ENCODE measurements at places on chromosomes 12 and 14.

GRCh38 chr12:1644534-1645438 lies 15.8 kb downstream of the WNT5B start:
- DNase-seq, result no peak

DNA sequence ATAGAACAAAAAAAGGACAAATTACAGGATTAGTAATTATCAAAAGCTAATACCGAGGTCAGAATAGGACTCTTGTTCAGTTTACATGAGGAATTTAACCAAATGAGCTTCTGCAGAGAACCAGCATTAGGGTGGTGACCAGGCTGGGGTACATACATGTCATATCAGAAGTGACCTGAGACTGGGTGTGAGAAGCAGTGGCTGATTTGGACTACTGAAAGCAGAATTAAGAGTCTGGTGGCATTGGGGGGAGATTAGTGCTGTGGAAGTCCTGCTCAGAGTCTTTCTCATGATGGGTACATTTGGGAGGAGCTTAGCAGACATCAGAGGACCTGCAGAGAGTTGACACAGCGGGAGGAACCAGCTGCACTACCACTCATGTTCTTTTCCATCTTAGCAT lies 21.7 kb downstream of the TRAF3 start:
- DNase-seq, result no peak

DNA sequence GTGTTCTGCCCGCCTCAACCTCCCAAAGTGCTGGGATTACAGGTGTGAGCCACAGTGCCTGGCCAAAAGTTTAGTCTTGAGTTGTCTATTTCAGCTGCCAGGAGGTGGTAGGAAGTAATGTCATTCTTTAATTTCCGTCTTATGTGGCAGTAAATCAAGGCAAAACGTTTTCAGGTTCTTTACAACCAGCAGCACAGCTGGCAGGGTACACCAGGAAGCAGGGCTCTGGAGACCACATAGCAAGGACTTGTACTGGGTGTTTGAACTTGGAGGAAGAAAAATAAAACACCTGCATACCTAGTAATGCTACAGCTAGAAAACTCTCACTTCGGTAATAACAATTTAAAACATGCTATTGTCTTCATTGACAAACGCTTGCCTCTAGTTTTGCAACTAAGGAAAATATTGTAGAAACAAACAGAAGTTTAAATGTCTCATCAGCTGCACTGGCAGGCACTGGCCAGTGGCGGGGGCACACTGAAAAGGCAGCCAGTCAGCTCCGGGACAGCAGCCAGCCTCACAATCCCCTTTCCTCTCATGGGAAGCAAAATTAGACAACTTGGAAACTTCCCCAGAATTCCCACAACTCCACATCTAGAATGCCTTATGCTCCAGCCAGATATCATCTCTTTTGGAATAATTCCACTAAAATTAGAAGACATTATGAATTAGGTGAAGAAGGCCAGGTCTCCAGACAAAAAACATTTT lies 72.2 kb downstream of the CLIP1 start:
- DNase-seq, result no peak

DNA sequence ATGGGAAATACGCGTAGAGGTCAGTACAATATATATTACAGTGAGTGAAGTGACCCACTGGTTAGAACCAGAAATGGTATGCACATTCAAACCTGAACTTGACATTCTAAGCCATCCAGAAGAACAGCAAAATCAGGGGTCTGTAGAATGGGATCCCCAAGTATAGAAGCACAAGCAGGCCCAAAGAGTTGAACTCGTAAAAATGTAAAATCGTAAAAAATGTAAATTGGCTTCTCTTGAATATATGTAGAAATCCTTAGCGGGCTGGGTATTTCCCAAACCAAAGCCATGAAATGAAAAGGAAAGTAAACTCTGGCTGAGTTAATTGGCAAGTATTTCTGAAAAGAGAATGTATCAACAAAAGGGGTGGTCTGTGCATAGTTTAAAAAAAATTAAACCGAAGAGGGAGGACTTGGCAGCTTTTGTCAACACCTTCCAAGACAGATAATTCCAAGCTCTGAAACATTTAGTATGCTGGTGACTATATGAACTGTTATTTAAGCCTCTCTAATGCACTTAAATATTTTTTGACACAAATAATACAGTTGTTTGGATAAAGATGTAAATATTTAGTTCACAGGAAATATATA lies 1505.6 kb upstream of the FLRT2 start:
- no peak for DNase-seq

GRCh38 chr14:100898935-100899883 lies 4.3 kb downstream of the RTL1 start:
- no peak for DNase-seq

DNA sequence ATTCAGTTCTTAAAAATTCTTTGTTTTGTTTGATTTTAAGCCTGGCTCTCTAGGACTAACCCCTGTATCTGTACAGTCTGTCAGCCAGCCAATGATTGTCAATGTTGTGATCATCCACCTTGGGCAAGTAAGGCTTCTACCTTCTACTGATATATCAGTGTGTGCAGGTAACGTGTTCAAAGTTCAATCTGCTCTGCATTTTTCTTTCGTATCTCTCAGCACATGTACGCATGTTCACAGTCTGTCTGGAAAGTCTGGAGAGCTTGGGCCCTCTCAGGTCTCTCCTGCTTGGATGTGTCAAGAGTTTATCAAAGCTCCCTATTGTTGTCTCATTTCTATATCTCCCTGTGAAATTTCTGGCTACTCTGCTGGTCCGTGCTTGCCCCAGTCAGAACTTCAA lies 138.6 kb upstream of the VRK1 start:
- DNase-seq, result no peak

GRCh38 chr12:9258676-9259075 lies 50.5 kb upstream of the PZP start:
- DNase-seq, result no peak

All from immature natural killer cell (primary cell).